ENCODE measurements at places on chromosomes 6 and 20. TPM values are rescaled to one million over a fixed set of nuclear protein-coding genes. Genes with fewer than 3 reads are reported as not detected.

GRCh38 chr20:22818636-22819035 is 216.5 kb upstream of the SSTR4 start:
- DNase-seq = no peak

- no peak for DNase-seq
Measured at GRCh38 chr6:38789256-38789655, 74.1 kb downstream of the DNAH8 start.

DNA sequence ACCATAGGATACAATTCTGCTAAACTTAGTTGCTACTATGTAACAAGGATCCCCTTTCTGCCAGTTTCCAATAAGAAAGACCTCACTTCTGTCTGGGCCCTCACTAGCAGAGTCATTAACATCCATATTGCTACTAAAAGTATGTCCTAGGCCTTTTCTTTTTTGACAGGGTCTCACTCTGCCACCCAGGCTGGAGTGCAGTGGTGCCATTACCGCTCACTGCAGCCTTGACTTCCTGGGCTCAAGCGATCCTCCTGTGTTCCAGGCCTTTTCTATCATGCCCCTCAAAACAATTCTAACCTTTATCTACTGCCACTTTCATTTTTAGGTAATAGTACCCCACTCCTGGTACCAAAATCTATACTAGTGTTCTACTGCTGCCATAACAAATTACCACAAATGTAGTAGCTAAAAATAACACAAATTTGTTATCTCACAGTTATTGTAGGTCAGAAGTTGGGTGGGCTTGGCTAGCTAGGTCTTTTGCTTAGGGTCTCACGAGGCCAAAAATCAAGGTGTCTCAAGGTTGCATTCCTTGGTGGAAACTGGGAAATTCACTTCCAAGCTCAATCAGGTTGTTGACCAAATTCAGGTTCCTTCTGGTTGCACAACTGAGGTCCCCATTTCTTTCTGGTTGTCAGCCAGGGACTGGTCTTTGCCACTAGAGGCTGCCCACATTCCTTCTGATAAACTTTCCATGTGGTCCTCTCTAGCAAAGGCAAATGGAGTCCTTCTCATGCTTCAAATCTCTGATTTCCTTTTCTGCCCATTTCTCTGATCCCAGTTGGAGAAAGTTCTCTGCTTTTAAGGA is 3.0 kb downstream of the CSNK2A1 start:
- DNase-seq = no peak

DNA sequence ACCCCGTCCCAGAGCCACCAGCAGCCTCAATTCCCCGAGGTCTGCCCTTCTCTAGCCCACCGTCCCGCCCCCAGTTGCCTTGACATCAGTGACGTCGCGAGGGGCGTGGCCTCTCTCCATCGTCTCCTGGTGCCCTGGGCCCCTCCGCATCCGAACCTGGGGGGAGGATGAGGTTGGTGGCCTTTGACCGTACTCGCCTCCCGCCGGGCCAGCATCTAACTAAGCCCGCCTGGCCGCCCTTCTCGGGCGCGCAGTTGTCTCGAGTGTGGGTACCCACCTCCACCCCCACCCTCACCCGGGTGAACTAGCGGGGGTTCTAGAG is 5.5 kb upstream of the ARMC12 start:
- DNase-seq = peak; percentile 60

The ARMC12 gene
- total RNA-seq = 0.40 TPM

The TOX2 gene
- total RNA-seq = 2.4 TPM

DNA sequence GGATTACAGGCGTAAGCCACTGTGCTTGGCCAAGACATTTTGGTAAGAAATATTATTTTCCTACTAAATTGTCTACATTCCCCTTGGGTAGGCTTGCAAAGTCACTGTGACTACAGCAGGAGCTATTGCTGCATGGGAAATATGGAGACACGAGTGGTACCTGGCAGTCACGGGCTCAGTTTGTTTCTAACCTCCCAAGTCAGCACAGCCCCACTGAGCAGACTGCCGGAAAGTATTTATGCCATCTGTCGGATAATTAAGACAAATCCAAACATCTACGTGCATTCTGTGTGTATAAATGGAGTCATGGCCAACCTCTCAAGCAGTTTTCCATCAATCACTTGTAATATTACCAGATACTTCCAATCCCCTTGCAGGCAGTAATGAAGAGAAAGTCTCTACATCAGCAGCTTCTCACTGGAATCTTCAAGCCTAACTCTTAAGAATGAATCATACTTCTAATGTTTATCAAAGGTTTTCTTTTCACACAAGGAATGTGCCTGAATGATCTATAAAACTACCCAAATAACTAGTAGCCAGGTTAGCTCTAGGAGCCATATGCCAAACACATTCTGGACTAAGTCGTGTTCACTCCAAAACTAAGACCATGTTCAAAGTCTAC is 20.1 kb downstream of the PSMB1 start:
- DNase-seq = no peak

GRCh38 chr6:51260003-51260402 is 441.3 kb downstream of the TFAP2B start:
- DNase-seq = no peak

- no peak for DNase-seq
Measured at GRCh38 chr6:23329086-23329485, 759.7 kb downstream of the HDGFL1 start.

DNA sequence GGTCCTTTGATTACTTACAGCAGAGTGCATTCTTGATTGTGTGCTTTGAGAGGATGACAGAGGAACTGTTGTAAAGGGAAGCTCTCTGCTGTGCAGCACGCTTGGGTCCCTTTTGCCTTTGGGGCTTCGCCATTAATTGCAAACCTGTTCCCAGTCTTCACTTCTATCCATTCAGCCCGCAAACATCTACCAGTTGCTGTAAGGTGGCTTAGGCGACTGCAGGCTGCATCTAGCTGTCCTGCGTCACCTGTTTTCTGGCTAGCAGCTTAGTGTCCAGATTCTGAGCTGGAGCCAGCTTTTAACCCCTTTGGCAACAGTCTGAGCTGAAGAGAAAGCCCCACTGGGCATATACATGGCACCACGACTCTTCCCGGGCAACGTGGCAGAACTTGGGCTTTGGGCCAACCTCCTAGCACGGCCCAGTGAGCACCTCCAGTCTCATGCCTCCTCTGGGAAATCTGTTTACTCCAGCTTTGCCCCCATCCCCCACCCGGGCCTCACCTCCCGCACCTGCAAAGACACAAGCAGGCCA is 2.5 kb upstream of the FASTKD5 start:
- DNase-seq = no peak

The EYS gene
- not detected for total RNA-seq

DNA sequence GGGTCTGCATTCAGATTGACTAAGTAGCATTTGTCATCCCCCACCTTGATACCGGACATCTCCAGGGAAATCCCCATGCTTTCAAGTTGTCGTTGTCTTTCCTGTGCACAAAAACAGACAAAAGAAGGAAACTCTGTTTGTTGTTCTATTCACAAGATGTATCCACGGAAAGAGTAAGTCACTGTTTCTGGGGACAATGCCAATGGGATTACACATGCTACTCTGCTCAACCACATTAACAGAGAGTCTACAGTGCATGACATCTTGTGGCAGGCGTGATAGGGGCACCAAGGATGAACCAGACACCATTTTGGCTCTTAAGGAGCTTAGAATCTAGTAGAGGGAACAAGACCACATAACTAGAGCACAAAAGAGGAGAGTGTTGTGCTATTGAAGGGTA is 124.4 kb upstream of the NUP153 start:
- peak; percentile 97 for DNase-seq

Measured in pulmonary artery endothelial cell (primary cell).